NCI-H2227 treated with DMSO at 0.1 percent for 48 hours (cell line): ENCODE measurements at places on chromosomes 2 and 18.

DNA sequence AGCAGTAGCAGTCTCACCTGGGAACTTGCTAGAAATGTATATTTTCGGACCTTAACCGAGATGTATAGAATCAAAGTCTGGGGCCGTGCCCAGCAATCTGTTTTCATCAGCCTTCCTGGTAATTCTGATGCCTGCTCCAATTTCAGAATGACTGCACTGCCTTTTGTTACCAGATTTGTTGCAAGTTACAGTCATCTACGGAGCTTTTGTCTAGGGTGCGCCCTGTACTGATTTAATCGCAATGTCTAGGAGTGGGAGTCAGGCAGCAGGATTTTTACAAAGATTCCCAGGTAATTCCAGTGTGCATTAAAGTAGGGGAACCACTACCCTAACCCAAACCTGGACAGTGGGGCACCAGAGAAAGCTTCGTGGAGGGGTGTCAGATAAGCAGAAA, 178.0 kb downstream of the HAUS1 start:
- DNase-seq, result no peak

- DNase-seq, result no peak
Measured at GRCh38 chr2:240344904-240345303, 90.6 kb upstream of the GPC1 start.

- no peak for DNase-seq
Measured at GRCh38 chr2:237433920-237434676, 20.1 kb upstream of the COL6A3 start.

- no peak for DNase-seq
Measured at GRCh38 chr18:56662502-56662901, 11.3 kb downstream of the WDR7 start.

- DNase-seq, result no peak
Measured at GRCh38 chr2:35933031-35933430, 422.5 kb upstream of the CRIM1 start.

DNA sequence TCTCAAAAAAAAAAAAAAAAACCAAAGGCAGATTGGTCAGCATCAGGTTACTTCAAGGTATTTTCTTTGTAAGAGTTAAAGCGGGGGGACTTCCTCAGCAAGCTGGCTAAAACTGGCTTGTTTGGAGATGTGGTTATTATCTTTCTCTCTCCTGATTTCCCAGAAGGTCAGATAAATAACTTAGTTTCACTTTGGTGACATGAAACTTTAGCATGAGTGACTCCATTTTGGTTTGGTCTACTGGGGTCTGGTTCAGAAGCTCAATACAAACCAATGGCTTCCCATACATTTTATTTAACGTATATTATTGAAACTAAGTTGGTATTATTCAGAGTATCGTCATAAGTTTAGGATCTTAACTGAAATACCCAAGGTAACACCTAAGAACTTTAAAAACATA, 41.6 kb upstream of the AMMECR1L start:
- no peak for DNase-seq

- no peak for DNase-seq
Measured at GRCh38 chr2:72128059-72128842, 19.4 kb downstream of the CYP26B1 start.
